ENCODE measurements at places on chromosomes 6 and 20.

DNA sequence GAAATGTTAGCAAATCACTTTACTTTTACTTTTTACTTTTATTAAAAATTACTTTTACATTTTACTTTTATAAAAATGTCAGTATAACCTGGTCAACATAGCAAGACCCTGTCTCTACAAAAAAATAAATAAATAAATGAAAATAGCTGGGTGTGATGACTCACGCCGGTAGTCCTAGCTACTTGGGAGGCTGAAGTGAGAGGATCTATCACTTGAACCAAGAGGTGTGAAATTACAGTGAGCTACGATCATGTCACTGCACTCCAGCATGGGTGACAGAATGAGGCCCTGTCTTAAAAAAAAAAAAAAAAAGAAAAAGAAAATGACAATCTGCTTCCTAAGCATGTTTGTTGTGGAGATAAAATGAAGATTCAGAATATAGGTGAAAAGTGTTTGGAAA lies 31.0 kb upstream of the FBXO30 start:
- DNase-seq: no peak

DNA sequence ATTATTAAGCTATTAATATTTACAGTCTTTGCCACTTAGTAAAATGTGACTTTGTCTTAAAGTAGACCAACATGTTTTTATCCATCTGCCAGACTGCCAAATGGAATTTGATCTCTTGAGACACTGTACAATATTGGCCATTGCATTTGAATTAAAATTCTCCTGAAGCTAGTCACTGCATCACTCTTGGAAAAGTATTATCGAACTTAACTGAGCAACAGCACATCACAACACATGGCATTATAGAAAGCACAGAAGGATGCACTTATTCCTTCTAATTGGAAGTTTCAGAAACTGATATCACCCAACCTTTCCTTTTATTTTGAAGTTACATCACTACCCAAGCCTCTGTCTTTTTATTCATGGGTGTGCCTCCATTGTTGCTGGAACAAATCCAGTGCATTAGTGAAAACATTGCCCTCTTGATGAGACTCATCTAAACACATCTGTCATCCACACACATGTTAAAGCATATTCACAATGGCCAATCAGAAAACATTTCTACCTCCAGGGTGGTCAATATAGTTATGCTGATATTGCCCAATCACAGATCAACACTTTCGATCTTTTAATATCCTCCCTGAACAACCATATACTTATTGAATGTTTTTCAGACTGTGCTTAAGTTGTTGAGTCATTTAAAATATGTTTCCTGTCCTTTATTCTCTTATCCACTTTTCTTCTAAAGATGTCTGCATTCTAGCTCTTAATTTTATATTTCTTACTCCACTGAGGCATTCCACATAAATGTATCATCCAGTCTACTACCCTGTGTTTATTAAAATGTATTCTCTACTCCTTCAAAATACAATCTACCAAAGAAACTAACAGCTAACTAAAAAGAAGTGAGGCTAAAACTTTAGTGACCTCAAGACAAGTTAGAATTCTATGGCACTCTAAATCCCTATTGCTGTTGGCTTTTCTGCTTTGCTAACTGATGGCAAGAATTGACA lies 535.0 kb downstream of the RFPL4B start:
- DNase-seq: no peak

DNA sequence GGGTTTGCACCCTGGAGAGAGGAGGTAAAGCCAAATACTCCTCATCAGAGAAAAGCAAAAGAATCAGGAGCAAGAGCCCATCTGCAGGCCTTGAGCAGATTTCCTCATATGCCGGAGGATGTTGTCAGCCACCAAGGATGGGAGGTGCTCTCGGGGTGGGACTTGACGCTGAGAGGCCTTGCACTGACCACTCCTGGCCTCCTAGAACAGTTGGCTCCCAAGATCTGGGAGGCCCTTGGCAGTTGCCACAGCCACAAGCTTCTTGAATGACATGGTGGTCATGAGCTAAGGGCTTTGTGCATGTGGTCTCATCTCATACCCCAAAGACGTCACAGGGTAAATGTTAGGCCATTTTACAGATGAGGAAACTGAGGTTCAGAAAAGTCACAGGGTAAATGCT lies 75.2 kb upstream of the PMEPA1 start:
- DNase-seq: no peak

GRCh38 chr20:15111654-15112053 lies 774.2 kb upstream of the FLRT3 start:
- DNase-seq: no peak

DNA sequence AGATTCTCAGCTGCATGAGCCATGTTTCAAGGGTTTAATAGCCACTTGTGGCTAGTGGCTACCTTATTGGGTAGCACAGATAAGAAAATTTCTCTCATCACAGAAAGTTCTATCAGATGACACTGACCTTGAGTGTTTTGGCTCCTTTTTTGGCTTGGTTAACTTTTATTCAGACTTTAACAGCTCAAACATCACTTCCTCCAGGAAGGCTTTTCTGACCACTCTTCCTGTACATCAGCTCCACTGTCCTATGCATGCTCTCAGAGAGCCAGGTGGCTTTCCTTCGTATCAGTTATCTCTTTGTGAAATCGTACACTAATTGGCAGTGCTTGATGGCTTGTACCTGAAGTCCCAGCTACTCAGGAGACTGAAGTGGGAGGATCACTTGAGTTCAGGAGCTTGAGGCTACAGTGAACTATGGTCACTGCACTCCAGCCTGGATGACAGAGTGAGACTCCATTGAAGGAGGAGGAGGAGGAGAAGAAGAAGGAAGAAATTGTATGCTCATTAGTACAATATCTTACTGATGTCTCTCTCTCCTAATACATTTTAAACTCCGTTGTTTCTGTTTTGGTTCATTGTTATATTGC lies 10.7 kb downstream of the MAFB start:
- DNase-seq: no peak

GRCh38 chr20:58709703-58710039 lies 17.1 kb downstream of the NPEPL1 start:
- DNase-seq: no peak

- DNase-seq: no peak
These were observed 19.5 kb downstream of the GCM2 start for GRCh38 chr6:10862361-10862760.

DNA sequence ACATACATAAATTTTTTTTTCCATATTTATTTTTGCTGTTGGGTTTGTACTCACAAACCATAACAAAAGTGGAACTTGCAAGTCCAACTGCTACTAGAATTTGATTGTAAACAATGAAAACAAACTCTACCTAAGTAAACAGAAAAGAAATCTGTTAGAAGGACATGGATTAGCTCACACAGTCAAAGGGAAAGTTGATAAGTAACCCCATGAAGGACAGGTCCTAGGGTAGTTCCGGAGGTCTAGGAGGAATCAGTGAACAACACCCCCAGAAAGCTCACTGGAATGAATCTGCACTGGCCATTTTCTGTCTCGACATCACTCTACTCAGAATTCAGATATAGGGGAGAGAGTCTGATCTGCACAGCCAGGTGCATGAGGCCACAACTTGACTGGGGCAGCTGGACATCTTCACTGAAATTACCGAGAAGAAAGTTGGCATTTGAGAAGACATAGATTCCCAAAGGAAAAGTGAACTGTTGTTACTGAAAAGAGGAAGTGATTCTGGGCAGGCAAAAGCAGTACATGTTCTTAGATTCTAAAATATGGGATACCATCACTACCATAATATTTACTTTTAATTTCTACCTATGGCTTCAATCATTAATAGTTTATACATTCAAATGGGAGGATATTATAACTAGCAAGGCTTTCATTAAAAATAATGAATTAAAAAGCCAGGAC lies 76.4 kb downstream of the HMGN3 start:
- no peak for DNase-seq

- no peak for DNase-seq
These were observed 60.8 kb downstream of the ECT2L start for GRCh38 chr6:138856654-138857053.

DNA sequence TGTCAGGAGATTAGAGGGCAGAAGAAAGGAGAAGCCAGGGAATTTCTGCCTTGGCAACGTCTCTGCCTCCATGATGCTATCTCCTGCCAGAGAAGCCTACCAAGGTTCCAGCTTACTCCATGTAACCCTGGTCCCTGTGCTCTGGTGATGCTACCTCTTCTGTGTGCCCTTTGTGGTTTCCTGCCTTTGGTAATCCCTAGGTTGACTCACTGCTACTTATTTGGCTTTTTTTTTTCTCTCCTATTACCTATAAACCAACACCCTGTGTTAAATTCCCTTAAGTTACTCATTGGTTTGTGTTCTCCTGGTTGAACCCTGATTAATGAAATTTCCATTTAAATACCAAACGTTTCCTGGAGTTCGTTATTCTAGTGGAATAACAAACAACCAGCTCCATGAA lies 527.8 kb upstream of the FLRT3 start:
- DNase-seq: no peak
